Thyroid gland (tissue), 4 donors: ENCODE measurements at places on chromosomes 13 and 19. TPM values are rescaled to one million over a fixed set of nuclear protein-coding genes. Genes with fewer than 3 reads are reported as not detected.

CALR gene
- total RNA-seq, result 4,270 TPM

CD209 gene
- total RNA-seq, result 2.4 TPM

ADGRE1 gene
- not detected for total RNA-seq

KASH5 gene
- not detected for total RNA-seq

WDR18 gene
- total RNA-seq, result 45.8 TPM

DPF1 gene
- total RNA-seq, result not detected

AZU1 gene
- total RNA-seq, result not detected

FBXO27 gene
- total RNA-seq, result 0.24 TPM

ZNF181 gene
- total RNA-seq, result 28.1 TPM

KIR3DL2 gene
- total RNA-seq, result not detected

VSTM1 gene
- total RNA-seq, result not detected
